Adipocyte (in vitro differentiated cells): ENCODE measurements at places on chromosomes 5 and 9.

DNA sequence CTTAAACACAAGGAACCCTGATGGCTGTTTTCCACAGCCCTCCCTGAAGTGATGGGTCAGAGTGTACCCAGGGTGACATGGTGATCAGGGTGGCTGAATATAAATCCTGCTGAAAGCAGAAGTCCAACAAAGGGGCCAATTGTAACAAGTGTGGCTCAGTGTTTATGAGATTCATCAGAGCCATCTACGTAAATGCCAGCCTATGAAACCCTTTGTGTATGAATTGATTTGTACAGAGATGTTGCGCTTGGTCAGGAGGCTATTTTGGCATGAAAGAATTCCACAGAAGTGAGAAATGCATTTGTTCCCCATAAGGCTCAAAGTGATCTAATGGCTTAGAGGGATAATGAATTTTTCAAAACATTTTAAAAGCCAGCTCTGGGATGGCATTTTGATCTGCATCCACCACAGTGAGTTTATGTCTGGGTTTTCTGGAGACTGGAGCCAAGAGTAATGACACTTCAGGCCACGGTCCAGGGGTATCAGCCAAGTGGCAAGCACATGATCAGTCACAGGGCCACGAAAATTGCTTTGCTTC is 12.4 kb downstream of the PRUNE2 start:
- no peak for DNase-seq

GRCh38 chr5:115394531-115394930 is 98.1 kb upstream of the CCDC112 start:
- no peak for DNase-seq

GRCh38 chr9:29773676-29774075 is 2200.4 kb upstream of the C9orf72 start:
- no peak for DNase-seq

DNA sequence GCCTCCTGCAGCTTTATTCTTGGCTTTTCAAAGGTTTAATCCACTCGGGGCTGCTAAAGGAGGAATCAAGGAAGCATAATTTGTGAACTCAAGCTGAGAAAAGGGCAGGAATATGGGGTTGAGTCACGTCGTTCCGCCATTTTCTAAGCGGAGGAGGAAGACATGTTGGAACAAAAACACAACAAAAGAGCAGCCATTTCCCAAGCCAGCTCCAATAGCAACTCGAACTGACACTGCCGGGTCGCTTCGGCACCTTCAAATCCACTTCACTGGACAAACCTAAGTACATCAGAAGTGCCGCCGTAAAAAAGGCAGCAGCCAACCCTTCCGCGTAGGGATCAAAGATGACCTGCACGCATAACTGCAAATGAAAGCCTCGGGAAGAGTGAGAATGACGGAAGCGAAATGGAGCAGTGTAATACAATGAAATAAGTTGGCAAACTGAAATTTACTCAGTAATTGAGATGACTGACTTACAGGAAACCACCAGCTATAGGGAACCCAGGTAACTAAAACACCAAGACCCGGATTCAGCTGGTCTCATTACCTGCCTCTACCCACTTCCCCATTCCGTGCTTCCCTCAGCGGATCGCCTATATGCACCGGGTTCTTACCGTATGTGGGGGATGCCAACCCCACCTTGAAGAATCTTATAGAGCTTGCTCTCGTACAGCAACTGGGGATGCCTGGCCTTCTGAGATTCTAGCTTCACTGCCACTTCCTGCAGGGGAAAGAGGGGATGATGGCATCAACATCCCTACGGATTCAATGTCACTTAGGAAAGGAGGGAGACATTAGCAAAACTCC is 1.6 kb downstream of the CSNK1A1 start:
- peak; percentile 62 for DNase-seq

DNA sequence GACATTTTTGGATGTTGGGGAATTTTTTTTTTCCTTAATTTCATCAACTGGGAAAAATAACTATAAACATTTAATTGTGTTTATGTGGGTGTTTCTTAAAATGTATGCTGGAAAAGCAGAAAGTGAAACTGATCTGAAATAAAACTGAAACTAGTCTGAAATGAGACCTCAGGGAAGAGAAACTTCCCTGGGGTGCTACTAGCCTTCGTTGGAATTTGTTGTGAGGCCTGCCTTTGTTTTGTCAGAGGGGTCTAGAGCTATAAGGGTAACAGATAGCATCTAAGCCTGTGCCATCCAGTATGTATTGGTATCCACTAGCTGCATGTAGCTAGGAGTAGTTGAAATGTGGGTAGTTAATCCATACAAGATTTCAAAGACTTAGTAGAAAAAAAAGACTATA is 10.4 kb downstream of the ZNF618 start:
- DNase-seq: peak; percentile 55

DNA sequence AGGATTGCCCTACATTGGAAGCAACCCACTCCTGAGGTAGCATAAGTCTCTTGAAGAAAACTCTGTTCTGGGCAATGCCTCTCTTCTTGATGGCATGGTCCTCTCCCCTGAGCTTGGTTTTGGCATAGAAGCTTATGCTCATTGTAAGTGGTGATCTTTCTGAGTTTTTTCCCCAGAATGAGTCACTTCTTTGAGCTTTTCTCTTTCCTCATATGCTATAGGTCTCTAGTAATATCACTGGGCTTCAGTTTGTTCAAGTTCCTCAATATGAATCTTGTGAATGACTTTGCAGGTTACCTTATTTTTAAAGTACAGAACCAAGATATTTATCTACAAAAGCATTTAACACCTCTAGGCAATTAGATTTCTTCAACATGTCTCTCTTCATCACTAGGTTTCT is 76.5 kb upstream of the ATG10 start:
- peak; percentile 7 for DNase-seq

GRCh38 chr5:57164124-57164523 is 9.7 kb upstream of the GPBP1 start:
- no peak for DNase-seq

GRCh38 chr9:5629312-5630080 is 589 bp downstream of the RIC1 start:
- peak; percentile 71 for DNase-seq

- DNase-seq: peak; percentile 76
Observed at GRCh38 chr5:177491429-177491945, 5.9 kb downstream of the PDLIM7 start.

DNA sequence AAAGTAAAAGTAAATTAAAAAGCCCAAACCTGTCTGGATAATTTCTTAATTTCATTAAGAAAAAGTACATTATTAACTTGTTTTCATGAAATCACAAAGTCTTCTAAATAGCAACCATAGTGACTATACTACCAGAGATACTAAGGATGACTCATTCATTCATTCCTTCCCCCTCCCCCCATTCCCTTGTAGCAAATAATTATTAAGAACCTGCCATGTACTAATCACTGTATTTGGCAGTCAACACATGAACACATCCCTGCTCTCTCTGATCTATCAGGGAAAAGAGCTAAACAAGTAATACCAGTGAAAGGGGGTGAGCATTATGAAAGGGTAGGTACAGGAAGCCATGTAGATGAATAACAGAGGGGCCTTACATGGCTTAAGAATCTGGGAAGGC is 203.9 kb downstream of the CWC27 start:
- no peak for DNase-seq

DNA sequence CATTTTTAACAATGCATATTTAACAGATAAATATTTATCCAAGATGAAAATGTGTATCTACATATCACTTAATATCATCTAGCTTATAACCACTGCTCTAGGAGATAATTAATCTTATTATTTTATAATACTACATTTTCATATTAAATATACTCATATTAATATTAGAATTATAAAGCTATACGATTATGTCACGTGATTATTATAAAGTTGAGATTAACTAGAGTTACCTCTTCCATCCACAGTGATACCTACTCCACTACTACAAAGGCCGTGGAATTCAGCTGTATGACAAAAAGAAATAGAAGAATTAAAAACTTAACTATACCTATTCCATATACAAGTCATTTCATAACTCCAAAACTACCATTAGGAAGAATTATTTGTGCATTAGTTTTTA is 171.9 kb downstream of the FBN2 start:
- DNase-seq: no peak

DNA sequence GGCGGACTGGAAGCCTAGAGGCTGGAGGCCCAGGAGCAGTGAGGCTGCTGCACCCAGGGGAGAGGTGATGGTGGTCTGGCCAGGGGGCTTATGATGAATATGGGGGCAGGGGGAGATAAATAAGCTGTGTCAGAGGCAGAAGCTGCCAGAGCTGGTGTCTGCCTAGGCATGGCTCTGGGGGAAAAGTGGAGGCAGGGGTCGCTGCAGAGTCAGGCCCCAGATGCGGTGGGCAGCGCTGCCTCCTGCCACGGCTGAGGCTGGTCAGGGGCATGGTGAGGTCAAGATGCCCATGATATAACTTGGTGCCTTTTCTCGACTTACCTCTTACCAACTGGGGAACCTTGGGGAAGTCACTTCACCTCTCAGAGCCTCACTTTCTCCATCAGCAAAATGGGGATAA is 51.1 kb downstream of the NSG2 start:
- no peak for DNase-seq

DNA sequence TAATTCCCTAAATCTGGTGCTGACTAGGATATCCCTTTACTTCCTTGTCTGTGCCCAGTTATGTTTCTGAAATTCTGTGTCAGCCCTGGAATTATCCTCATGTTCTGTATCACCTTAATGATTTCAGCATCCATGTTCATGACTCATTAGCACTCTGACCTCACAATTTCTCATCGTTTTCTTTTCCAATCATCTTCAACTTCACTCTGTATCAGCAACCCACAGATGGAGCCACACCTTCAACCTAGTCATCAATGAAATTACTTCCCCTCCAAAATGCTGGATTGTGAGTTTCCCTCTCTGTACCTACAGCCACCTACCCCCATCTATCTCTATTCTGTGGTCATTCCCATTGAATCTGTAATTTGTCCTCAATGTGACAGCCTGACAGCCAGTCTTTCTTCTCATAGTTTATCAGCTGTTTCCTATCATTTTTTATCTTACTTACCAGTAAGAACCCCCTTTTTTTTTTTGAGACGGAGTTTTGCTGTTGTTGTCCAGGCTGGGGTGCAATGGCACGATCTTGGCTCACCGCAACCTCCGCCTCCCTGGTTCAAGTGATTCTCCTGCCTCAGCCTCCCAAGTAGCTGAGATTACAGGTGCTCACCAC is 3.1 kb upstream of the IL6ST start:
- peak; percentile 61 for DNase-seq

DNA sequence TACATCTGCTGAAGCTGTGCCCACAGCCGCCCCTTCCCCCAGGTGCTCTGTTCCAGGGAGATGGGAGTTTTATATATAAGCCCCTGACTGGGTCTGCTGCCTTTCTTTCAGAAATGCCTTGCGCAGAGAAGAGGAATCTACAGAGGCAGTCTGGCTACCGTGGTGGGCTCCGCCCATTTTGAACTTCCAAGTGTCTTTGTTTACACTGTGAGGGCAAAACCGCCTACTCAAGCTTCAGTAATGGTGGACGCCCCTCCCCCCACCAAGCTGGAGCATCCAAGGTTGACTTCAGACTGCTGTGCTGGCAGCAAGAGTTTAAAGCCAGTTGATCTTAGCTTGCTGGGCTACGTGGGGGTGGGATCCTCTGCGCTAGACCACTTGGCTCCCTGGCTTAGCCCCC is 41.3 kb downstream of the RANBP17 start:
- DNase-seq: no peak

DNA sequence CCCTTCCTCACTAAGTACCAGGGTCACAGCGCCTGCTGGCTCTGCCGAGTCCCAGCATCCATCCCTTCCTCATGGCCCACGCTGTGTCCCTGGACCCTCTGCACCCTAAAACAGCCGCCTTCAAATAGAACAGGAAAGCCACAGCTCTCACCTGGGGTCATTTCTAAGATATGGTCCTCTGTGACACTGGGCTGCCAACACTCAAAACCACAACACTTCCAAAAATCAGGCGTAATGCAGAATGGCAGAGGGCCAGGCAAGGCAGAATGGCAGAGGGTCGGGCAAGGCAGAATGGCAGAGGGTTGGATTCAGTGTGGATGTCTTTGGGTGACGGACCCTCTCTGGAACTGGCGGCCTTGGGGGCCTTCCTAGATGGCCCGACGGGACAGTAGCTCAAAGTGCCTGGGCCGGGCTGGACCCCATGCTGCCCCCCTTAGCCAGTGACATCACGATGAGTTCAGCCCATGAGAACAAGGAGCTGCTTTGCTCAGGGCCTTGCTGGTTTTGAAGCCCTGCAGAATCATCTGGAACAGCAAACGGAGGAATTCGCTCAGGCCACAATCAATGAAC is 35.3 kb downstream of the ZDHHC11B start:
- DNase-seq: no peak

- no peak for DNase-seq
Observed at GRCh38 chr9:68802525-68803015, 97.5 kb downstream of the PIP5K1B start.

GRCh38 chr5:120538149-120538548 is 74.0 kb downstream of the PRR16 start:
- peak; percentile 53 for DNase-seq

DNA sequence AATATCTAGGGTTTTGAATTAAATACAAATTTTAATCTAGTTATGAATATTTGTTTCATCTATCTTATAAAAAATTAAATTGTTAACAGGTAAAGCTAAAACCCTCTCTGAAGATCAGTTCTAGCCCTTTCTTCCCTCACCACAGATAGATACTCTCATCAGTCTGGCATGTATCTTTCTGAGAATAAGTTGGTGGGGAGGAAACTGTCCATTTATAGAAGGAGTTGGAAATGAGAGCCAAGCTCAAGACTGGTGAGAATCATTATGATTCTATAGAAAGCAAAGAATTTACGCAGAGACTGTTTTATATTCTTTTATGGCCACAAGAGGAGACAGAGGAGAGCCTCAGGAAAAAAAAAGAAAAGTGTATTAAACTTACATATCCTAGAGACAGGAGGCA is 59.0 kb downstream of the STARD4 start:
- no peak for DNase-seq
